Esophagus squamous epithelium (tissue), 5 donors: ENCODE measurements at places on chromosomes 12 and 14.

DNA sequence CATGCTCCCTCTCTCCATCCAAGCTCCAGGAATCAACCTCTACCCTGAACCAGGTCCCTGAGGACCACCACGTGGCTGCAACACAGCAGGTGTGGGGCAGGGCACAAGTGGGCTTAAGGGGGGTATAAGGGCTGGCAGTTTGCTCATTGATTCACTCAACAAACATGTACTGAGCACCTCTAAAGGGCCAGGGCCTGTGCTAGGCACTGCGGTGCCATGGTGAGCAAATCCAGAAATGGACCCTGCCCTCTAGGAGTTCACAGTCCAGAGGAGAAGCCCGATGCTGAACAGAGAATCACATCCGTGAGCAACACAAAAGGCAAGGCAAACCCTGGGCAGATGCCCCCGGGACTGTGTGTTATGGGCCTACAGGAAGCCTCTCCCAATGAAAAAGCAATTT lies 6.5 kb upstream of the AQP2 start:
- DNase-seq: no peak

DNA sequence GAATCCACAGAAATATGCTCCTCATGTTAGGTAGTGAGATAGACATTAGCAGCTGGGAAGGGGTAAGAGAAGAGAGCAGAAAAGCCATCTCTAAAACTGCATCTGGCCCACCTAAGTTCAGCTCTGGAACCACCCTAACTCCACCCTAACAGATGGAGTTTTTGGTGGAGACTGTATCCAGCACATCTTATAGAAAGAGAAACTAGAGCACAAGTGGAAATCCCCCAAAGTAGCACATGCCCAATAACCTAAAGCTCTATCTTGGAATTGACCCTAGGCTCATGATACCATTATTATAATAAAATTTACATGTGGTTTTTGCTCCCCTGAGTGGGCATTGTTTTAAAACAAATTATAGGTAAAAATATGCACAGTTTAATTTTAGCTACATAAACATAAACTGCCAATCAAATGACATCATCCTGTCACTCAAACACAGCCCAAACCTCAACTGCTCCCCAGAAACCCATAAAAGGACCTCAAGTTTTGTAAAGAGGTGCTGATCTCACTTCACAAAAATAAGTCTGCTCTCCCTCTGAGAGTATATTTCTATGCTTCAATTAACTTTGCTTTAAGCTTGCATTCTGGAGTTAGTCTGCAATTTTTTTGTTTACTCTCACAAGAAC lies 206.4 kb downstream of the PIK3C2G start:
- DNase-seq: no peak

DNA sequence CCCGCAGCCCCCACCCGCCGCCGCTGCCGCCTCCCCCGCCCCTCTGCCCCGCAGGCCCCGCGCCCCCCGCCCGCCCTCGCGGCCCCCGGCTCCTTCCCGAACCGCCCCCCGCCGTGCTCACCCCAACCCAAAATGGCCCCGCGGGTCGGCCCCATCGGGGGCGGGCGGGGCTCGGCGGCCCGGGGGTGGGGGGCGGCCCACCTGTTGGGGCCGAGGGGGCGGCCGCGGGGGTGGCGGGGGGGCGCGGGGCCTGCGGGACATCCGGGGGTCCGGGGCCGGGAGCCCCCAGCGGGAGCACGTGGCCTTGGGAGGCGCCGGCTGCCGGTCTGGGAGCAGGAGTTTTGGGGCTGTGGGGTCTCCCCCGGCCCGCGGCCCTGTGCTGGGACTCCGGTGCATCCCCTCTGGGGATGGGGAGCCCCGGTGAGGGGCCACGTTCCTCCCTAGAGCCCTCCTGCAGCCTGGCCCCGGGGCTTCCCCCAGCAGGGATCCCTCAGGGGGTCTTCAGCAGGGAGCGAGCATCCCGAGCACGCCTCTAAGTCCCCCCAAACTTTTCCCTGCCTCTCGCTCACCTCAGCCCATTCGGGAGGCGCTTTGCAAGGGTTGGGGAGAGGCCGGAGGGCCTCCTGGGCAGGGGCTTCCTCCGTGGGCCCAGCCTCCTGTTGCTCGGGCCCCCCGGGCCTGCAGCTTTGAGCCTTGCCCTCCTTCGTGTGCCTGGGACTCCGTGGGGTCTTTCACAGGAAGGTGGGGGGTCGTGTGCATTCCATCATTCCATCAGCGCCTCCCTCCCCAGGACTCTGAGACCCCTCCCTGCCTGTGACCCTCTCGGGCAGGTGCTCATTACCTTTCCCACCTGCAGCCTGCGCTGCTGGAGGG lies 710 bp downstream of the MTA1 start:
- DNase-seq: no peak

- DNase-seq: no peak
Measured at GRCh38 chr12:130540376-130540775, 175.7 kb downstream of the RIMBP2 start.

DNA sequence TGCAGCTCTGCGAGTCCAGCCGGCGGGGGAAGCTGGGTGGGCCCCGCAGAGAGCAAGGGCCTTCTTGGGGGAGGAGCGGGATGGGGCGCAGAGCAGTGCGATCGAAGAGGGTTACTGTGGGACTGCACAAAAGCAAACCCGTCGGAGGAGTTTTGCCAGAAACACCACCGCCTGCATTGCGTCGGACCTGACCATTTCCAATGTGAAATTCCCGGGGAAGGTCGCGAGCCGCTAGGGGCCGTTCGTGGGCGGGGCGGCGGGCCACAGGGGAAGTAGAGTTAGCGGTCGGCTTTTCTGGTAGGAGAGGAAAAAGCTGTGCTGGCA lies 333 bp upstream of the KCNA1 start:
- no peak for DNase-seq

- no peak for DNase-seq
Measured at GRCh38 chr12:6465467-6466183, 4.9 kb downstream of the VAMP1 start.

DNA sequence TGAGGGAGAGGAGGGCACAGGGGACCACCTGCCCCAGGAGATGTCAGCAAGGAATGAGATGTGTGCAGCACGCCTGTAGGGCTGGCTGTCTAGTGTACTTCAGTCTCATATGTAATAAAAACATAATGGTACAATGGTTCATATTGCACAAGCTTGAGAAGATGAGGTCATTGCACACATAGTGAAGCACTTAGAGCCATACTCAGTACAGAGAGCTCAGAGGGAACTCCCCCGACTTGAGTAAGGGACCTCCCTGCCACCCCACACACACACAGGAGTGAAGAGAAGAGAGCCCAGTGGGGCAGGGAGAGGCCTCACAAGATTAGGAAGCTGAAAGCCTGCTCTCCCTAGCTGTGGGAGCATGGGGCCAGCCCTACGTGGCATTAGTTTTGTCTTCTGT lies 61.5 kb downstream of the SLC6A12 start:
- DNase-seq: no peak

- no peak for DNase-seq
Measured at GRCh38 chr14:104331871-104332605, 193.7 kb downstream of the KIF26A start.

DNA sequence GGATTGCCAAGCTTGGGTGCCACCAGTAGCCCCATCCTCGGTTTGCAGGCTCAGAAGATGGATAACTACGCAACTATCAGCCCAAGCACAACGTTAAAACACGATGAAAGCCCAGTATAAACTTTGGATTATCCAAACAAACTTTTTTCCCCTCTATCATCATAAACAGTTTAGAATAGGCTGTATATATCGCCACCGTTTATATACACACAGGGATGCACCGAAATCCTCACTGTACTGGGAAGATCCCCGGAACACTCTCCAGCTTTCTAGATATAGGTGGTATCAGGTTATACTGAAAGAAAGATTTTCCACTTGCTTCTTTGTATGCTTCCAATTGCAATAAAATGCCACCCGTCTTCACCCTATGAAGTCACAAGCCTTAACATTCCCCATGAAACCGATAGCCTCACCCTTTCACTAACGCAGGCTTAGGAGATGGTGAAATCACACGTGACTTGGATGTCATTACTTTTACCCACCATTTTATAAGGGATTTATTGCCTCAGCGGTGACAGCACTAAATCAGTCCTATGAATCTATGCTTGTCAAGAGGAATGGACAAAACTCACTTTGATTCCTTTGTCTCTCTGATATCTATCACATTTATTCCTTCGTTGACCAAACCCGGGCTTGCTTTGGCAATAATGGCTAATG lies 207.6 kb upstream of the FOXN3 start:
- no peak for DNase-seq

DNA sequence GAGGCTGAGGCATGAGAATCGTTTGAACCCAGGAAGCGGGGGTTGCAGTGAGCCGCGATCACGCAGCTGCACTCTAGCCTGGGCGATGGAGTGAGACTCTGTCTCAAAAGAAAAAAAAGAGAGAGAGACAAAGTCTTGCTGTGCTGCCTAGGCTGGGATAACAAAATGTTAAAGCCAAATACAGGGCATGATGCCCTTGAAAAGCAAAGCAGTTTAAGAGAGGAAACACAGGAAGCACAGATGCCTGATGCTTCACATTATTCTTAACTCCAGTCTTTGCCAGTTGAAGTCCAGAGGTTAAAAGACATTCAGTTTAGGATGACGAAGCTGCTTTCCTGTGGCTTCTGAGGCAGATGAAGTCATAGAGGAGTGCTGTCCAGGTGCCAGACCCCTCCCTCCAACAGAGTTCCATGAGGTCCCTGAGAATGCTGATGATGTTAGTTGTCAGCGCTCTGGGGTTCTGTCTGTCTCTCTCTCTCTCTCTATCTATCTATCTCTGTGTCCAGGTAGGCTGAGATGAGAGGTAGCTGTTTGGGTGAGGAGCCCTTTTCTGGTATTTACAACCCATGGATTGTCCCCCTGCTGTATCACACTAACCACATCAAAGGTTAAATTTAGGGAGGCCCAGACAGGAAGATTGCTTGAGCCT lies 4.9 kb upstream of the MRPL52 start:
- DNase-seq: no peak

- no peak for DNase-seq
Measured at GRCh38 chr12:104131609-104132008, 6.4 kb downstream of the NFYB start.

- no peak for DNase-seq
Measured at GRCh38 chr12:63103494-63104131, 47.4 kb downstream of the AVPR1A start.

DNA sequence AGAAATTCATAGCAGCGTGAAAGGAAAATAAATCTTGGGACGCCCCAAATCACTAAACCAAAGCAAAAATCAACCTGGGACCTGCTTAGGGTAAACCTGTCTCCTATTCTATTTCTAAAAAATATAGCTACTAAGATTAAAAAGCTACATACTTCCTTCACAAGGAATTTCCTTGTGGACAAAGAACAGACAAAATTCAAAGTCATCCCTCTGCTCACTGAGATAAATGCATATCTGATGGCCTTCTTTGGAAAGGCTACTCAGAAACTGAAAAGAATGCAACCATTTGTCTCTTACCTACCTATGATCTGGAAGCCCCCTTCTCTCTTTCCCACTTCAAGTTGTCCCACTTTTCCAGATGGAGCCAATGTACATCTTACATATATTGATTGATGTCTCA lies 93.0 kb upstream of the CNOT2 start:
- no peak for DNase-seq

DNA sequence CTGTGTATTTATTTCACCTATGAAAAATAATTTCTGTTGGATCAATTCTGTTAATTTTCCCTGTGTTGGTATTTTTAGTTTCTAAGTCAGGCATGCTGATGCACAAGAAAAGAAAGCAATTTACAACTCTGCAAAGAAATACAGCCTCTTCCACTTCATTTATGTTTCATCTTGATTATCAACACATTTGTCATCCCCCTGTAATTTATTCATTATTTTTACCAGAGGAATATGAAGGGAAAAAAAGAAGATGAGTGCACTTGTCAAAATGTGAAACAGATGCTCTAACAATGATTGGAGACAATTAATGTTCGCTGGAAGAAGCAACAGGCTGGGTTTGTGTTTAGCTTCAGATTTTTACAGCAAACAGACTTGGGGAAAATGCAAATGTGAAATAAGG lies 958.5 kb upstream of the SEL1L start:
- DNase-seq: no peak

DNA sequence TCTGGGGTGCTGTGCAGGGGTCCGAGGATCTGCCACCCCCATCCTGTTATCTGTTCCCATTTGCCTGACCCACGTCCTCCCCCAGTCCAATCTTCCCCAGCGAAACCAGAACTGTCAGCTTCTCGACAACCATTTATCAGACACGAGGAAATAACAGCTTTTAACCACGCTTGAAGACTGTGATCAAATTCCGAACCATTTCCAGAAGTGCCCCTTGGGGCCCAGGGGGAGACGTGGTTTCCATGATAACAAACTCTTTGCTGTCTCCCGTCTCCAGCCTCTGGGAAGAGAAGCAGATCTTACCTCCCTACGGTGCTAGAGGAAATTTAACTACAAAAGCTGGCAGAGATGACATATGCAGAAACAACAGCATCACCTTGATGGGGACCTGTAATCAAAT lies 35.1 kb upstream of the SRRM4 start:
- no peak for DNase-seq

DNA sequence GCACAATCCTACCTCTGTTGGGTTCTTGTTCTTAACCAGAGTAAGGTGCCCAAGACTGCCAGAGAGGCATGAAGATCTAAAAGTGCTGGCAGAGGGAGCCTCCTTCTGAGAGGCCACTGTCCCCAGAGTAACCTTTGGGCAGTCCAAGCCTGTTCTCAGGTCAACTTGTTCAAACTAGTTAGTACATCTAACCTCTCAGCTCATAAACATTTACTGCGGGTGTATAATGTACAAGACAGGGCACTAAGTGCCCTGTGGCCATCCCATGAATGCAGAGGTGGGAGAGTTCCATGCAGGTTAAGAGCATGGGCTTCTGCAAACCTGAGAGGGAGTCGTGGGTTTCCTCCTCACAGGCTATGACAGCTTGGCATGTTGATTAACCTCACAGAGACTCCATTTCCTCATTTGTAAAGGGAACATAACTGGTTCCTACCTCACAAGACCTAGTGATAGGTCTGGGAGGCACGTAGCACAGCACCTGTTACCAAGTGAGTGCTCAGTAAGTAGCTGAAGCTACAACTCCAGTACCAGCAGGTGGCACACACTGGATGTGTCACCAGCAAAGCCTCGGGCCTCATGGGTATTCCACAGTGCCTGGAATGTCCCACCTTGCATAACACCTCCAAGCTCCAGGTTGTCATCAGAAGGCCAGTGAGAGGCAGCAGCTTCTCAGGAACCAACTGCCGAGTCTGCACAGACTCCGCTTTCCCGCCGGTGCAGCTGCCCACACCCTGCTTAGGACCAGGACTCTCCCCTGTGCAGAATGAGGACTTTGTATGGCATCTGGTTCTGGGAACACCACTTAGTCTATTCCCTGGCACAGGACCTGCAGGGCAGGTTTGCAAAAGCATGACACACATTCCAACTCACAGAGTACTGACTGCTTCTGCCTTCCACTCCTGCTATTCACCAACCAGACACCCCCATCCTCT lies 4.4 kb downstream of the VDR start:
- DNase-seq: no peak
